T-helper 17 cell (primary cell): ENCODE measurements at places on chromosomes 16 and 17. TPM values are rescaled to one million over a fixed set of nuclear protein-coding genes. Genes with fewer than 3 reads are reported as not detected.

Gene TEKT5
- not detected for total RNA-seq

GRCh38 chr16:89923640-89924296 is 626 bp downstream of the TUBB3 start:
- DNase-seq: no peak
- H3K4me1 ChIP-seq: peaks cover 17% of the 10 kb centered on the region
- H3K4me3 ChIP-seq: no peak overlapping the region
- H3K27ac ChIP-seq: no peak overlapping the region

- H3K36me3 ChIP-seq: peaks cover 14% of the 10 kb centered on the region
- peaks cover 25% of the 10 kb centered on the region for H3K4me1 ChIP-seq
- no peak for DNase-seq
- H3K4me3 ChIP-seq: no peak overlapping the region
These were observed 42.6 kb upstream of the CLEC18B start for GRCh38 chr16:74463888-74464287.

DNA sequence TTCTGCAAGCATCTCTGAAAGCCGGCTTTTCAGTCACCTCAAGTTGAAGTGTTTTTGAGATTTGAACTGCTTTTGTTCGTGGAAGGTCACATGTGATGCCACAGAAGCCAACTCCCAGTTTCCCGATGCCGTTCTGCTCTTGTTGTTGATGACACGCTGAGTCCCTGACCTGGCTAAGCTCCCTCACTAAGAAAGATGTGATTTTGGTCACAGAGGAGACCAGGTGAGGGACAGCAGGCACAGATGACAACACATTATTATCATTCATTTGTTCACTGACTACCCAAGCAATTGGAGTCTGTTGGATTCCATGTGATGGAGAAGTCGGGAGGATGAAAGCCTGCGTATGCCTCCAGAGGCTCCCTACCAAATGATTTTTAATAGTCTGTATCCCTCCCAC is 822.4 kb upstream of the RBFOX1 start:
- no peaks in the 10 kb centered on the region for H3K27me3 ChIP-seq
- no peak overlapping the region for H3K27ac ChIP-seq
- H3K36me3 ChIP-seq: no peaks in the 10 kb centered on the region
- no peak overlapping the region for H3K4me3 ChIP-seq

Gene KIF19
- 2.3 TPM for total RNA-seq

DNA sequence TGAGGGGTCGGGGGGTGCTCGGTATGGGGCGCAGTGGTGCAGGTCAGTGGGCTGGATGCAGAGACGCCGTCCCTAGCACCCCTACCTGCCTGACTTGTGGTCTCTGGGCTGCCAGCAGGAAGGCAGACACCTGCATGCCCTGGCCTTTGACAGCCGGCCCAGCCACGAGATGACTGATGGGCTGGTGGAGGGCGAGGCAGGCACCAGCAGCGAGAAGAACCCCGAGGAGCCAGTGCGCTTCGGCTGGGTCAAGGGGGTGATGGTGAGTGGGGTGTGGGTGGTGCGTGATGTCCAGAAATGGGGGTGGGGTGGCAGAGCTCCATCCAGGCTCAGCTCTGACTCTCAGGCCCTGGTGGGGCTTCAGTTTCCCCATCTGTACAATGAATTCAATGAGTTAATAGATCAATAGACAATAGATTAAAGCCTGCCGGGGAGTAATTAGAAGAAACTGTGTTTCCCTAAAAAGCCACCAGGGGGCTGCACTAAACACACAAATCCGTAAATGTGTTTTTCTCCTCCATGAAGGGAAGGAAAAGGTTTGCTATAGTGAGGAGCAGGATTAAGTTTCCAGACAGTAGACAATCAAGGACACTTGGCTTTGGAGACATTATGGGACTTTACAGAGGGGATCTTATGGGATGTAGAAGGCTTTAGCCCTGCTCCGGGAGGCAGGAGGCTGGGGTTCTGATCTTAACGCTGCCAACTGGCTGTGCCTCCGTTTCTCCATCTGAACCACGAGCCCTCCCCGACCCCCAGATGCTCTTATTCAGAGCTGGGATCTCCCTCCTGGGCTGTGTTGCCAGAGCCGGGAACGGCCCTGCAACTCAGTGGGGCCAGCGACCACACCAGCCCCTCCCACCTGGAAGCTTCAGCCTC is 2.2 kb downstream of the SLC12A3 start:
- H3K27me3 ChIP-seq: no peaks in the 10 kb centered on the region
- no peak overlapping the region for H3K4me3 ChIP-seq
- H3K27ac ChIP-seq: peak overlapping the region; percentile 57
- no peaks in the 10 kb centered on the region for H3K36me3 ChIP-seq

Gene SLC13A2
- total RNA-seq: not detected

DNA sequence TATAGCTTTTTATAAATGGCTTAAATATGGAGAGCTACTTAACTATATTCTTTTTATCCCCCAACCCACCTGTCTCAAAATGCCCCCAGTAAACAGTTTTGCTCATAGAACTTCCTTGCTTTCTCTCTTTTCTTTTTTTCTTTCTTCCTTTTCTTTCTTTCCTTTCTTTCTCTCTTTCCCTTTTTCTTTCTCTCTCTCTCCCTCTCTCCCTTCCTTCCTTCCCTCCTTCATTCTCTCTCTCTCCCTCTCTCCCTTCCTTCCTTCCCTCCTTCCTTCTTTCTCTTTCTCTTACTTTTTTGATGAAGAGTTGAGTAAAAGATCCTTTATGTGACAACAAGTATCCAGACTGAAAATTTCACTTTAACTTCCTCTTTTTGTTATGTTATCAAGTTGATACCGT is 48.2 kb downstream of the KCNJ2 start:
- DNase-seq: no peak
- peaks cover 4% of the 10 kb centered on the region for H3K27me3 ChIP-seq
- H3K4me1 ChIP-seq: no peaks in the 10 kb centered on the region
- peaks cover 2% of the 10 kb centered on the region for H3K36me3 ChIP-seq
- no peak overlapping the region for H3K27ac ChIP-seq
- H3K4me3 ChIP-seq: no peak overlapping the region

DNA sequence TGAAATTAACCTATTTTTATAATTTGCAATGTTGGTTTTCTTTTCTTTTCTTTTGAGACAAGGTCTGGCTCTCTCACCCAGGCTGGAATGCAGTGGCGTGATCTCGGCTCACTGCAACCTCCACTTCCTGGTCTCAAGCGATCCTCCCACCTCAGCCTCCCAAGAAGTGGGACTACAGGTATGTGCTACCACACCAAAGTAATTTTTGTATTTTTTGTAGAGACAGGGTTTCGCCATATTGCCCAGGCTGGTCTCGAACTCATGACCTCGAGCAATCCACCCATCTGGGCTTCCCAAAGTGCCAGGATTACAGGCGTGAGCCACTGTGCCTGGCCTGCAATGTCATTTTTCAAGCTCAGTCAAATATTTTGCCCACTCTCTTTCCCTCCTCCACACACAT is 36.0 kb downstream of the MYH11 start:
- no peak overlapping the region for H3K4me3 ChIP-seq
- no peak for DNase-seq
- no peak overlapping the region for H3K27ac ChIP-seq
- H3K4me1 ChIP-seq: peaks cover 2% of the 10 kb centered on the region
- peaks cover 11% of the 10 kb centered on the region for H3K27me3 ChIP-seq

DNA sequence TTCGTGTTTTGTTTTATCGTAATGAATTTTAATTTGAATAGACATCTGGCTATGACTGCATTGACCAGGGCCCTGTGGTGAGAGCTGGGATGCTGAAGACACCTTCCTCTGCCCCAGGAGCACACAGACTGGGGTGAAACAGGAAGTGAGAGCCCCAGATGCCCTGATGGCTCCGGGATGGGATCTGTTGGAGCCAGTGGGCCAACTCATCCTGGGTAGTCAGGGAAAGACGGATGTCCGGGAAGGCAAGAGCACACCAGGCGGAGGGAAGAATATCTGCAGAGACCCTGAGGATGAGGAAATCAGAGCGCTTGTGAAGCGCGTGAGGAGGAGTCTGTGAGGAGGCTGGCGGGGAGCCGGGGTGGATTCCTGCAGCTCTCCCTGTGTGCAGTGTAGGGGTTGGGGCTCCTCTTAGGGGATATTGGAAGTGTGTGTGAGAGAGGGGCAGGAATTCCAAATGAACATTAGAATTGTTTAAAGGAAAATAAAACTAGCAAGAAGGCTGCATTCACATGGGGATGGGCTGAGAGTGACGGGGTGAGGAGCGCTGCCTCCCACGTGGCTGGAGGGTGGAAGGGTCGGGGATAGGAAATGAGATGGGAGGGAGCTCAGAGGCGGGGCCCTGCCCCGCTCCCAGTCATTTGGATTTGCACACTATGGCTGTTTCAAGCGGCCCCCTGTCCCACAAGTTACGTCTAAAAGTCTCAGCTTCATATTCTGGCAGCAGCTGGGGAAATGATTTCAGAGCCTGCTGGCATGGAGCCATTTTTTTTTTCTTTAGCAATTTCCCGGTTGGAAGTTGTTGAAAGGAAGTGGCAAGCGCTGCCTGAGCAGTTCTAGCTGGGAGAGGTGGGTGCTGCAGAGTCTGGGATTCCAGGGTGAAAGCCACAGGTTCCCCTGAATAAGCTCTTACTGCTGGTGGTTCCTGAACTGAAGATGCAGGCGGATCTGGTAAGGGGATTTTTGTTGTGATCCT is 71.2 kb upstream of the LGALS9 start:
- DNase-seq: no peak
- peak overlapping the region; percentile 73 for H3K4me3 ChIP-seq
- peaks cover 19% of the 10 kb centered on the region for H3K4me1 ChIP-seq
- peaks cover 9% of the 10 kb centered on the region for H3K36me3 ChIP-seq

- H3K27me3 ChIP-seq: peaks cover 61% of the 10 kb centered on the region
- no peak overlapping the region for H3K4me3 ChIP-seq
- no peak for DNase-seq
- H3K4me1 ChIP-seq: no peaks in the 10 kb centered on the region
These were observed 55.1 kb downstream of the ATP2C2 start for GRCh38 chr16:84423416-84423837.

Gene DOC2A
- 0.16 TPM for total RNA-seq

DNA sequence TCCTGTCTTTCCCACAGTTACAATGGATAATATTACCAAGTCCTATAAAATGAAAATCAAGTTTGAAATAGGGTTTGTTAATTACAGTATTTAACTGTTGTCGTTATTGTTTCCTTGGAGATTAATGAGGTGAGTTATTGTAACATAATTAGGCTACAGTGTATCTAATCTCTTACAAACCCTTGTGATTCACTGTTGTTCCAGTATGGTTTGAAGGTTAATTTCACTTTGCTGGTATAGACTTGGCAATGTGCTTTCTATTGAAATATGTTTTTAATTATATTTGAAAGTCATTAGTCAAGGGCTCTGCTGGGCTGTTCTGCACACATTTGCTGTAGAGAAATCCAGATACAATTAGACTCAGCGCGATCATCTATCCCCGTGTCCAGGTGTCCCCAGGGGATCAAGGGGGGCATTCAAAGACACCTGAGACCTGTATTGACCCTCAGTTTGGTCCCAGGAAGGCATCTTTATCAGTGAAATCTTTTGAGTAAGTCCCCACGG is 624.6 kb upstream of the EEF2KMT start:
- H3K27ac ChIP-seq: no peak overlapping the region
- no peak overlapping the region for H3K4me3 ChIP-seq
- no peaks in the 10 kb centered on the region for H3K36me3 ChIP-seq
- no peaks in the 10 kb centered on the region for H3K27me3 ChIP-seq

DNA sequence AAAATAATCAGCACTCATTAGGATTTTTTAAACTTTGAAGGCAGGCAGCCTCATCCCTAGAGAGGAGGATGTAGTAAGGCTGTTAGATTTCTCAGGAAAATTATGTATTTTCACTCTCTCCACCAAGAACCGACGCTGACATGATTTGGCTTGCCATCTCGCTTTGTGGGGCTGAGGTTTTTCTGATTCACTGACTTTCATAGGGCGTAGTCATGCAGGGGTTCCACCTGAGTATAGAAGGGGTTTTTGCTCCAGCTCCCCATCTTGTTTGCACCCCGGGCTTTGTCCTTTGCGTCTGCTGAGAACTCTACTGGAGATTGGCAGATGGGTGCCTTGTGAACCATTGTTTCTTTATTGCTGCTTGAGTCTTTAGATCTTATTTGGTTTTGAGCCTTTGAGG is 20.2 kb downstream of the TOM1L1 start:
- no peak overlapping the region for H3K27ac ChIP-seq

GRCh38 chr17:73255671-73256181 is 6.0 kb downstream of the CPSF4L start:
- peaks cover 13% of the 10 kb centered on the region for H3K27me3 ChIP-seq
- no peak overlapping the region for H3K4me3 ChIP-seq
- peak; percentile 32 for DNase-seq

Gene ORAI3
- total RNA-seq: 6.4 TPM

DNA sequence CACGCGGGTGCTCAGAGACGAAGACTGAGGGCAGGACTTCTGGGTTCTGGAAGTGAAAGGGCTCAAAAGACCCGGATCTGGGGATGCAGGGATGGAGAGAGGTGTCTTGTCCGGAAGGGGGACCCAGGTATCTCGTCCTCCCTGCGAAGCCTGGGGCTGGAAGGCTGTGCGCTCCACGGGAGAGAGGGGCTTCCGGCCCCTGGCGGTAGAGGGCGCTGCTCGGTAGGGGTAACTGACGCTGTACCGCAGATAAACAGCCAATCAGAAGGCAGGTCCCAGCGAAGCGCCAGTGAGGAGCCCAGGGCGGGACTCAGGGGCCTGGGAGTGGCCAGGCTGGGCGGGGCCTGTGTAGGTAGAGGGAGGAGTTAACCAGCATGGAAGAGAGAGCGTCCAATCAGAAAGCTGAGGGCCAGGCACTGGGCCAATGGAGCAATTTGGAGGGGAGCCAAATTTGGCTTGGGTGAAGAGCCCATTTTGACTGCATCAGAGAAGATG is 804 bp downstream of the TGFB1I1 start:
- peaks cover 10% of the 10 kb centered on the region for H3K4me1 ChIP-seq
- no peak for DNase-seq
- peak overlapping the region; percentile 49 for H3K27ac ChIP-seq
- H3K4me3 ChIP-seq: peak overlapping the region; percentile 83
- no peaks in the 10 kb centered on the region for H3K36me3 ChIP-seq
- peaks cover 10% of the 10 kb centered on the region for H3K27me3 ChIP-seq

GRCh38 chr16:84040823-84041820 is 1.5 kb downstream of the SLC38A8 start:
- H3K4me1 ChIP-seq: peaks cover 4% of the 10 kb centered on the region
- peaks cover 2% of the 10 kb centered on the region for H3K36me3 ChIP-seq
- DNase-seq: no peak
- no peak overlapping the region for H3K27ac ChIP-seq
- peaks cover 4% of the 10 kb centered on the region for H3K27me3 ChIP-seq

Gene TP53TG3
- total RNA-seq: not detected

- H3K27ac ChIP-seq: no peak overlapping the region
- H3K27me3 ChIP-seq: no peaks in the 10 kb centered on the region
- no peaks in the 10 kb centered on the region for H3K4me1 ChIP-seq
- no peaks in the 10 kb centered on the region for H3K36me3 ChIP-seq
- no peak for DNase-seq
These were observed 11.1 kb upstream of the SLC5A11 start for GRCh38 chr16:24834459-24835335.

Gene TOX3
- total RNA-seq: not detected

DNA sequence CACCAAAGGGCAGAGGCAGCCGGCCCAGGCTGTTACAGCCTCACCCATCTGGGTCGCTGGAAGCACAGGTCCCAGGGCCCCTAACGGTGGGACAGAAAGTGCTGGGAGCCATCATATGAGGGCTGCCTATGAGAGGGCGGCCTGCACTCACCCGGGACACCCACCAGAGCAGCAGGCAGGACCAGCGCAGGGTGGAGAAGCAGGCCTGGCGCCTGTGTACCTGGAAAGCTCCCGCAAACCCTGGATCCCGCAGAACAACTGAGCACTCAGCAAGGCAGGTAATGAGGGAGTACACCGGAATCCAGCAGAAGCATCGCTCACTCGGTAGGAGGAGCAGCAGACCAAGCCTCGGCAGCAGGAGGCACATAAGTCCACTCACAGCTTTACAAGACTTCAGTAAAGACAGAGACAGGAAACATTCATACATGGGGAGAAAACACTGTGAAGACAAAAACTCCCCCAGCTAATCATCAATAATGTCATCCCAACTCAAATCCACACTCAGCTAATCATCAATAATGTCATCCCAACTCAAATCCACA is 31.5 kb upstream of the C16orf95 start:
- H3K27ac ChIP-seq: peak overlapping the region; percentile 57
- no peak overlapping the region for H3K4me3 ChIP-seq
- H3K36me3 ChIP-seq: peaks cover 4% of the 10 kb centered on the region
- no peak for DNase-seq
- H3K4me1 ChIP-seq: peaks cover 17% of the 10 kb centered on the region
